ENCODE measurements at places on chromosomes 13 and 19.

GRCh38 chr19:45293682-45294081, 29.0 kb downstream of the CKM start:
- peak; percentile 25 for DNase-seq

- no peak for DNase-seq
These were observed 29.4 kb upstream of the STK24 start for GRCh38 chr13:98606296-98606695.

DNA sequence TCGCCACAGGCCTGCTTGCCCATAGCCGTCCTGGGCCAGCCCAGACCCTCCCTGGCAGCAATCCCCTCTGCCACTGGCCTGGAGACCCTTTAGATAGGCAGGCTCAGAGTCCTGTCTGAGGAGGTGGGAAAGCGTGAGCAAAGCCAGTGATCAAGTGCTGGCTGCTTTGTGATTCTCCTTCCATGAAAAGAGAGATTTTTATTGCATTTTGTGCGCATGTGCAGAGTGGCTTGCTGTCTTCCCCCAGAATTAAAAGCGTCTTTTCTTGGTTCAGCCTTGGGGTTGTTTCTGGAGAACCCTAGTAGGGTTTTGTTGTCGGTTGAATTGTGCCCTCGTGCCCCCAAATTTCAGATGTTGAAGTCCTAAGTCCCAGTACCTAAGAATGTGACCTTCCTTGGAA, 44.9 kb upstream of the DCT start:
- no peak for DNase-seq

- no peak for DNase-seq
These were observed 1336.9 kb upstream of the SPRY2 start for GRCh38 chr13:81677857-81678256.

DNA sequence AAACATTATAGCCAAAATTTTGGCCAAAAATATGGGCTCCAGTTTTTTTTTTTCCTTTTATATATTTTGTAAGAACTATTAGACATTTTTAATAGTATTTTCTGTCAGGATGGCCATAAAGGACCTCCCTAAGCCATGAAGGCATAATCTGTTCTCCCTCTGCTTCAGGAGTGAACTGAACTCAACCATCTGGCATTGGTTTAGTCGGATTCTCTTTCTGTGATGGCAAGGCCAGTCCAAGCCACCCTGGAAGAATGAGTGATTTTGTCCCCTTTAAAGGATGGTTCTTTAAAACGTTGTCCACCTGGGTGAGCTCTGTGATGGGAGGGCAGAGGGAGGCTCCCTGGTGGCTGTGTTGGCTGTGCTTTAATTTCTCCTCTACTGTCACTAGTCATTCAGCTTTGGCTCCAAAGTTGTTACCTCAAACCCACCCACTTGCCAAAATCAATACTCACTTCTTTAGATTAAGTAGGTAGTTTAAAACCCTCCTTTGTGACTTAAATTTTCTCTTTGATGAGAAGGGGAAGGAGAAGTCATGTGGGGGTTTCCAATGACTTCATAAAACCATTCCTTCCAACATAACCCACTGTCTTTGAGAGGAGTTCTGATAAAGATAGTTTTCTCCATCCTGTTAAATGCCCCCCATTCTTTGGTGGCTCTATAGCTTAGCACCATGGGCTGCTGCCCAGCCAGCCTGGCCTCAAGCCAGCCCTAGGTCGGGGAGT, 4.4 kb downstream of the TNFRSF19 start:
- no peak for DNase-seq

DNA sequence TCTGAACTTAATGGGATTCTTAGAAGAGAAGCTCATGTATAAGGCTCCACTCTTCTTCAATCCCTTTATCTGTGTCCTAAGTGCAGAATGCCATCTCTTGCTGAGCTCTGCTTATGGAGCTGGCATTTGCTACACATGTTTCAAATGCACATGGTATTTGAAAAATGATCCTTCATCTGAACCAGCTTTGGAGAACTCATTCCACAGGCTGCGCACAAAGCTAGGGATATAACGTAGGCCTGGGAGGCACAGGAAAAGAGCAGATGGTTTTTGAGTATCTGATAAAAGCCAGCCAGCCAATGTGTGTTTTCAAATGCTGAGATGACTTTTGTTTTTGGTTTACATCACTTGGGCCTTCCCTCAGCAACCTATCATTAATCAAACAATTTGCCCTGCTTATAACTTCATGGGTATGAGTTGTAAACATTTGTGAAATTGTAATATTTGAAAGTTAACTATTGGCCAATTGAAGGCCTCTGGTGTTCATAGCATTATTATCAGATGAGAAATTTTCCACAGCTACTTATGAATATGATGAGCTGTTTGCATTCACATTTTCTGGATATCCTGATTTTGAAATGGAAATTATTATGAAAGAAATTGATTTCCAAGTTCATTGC, 729.0 kb downstream of the FGF9 start:
- DNase-seq: no peak

GRCh38 chr13:51797664-51798488, 6.1 kb downstream of the DHRS12 start:
- DNase-seq: peak; percentile 66

- no peak for DNase-seq
These were observed 68.6 kb downstream of the RASA3 start for GRCh38 chr13:114063545-114064449.

DNA sequence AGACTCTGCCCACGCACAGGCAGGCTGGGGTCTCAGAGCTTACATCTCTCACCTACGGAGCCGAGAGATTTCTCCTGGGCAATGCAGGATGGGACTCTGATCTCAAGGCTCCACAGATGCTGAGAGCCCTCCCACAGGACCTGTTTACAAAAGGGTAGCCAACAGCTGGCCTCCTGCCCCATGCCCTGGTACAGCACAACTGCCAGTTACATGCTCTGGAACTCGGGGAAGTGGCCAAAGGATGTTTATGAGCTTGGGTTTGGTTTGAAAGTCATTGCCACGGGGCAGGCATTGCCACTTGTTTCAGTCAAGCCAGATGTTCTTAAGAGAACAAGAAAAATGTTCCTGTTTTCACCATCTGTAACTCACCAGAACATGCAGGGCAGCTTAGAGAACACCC, 3.5 kb downstream of the DHRS12 start:
- no peak for DNase-seq

DNA sequence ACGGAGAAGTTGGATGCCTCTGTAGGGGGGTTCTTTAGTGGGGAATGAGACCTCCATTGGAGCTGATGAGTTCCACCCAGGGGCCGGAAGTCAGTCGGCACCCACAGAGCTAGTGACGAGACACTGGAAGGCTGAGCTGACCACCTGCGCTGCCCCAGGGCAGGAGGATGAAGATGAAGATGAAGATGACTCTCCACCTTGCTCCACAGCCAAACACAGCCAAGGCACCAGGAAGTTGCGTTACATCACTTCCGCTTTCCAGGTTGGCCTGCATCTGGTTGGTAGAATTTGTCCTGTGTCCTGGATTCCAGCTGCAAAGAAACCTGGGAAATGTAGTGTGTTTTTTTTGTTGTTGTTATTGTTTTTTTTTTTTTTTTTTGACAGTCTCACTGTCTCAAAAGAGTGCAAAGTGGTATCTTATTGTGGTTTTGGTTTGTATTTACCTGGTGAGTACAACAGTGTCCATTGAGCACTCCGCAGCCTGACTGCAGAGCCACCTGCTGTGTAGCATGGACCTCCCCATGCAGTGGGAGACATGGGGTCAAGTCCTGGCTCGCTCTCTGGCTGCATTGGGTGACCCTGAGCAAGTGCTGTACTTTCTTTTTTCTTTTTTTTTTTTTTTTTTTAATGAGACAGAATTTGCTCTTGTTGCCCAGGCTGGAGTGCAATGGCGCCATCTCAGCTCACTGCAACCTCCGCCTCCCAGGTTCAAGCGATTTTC, 1.9 kb downstream of the TBC1D17 start:
- no peak for DNase-seq

DNA sequence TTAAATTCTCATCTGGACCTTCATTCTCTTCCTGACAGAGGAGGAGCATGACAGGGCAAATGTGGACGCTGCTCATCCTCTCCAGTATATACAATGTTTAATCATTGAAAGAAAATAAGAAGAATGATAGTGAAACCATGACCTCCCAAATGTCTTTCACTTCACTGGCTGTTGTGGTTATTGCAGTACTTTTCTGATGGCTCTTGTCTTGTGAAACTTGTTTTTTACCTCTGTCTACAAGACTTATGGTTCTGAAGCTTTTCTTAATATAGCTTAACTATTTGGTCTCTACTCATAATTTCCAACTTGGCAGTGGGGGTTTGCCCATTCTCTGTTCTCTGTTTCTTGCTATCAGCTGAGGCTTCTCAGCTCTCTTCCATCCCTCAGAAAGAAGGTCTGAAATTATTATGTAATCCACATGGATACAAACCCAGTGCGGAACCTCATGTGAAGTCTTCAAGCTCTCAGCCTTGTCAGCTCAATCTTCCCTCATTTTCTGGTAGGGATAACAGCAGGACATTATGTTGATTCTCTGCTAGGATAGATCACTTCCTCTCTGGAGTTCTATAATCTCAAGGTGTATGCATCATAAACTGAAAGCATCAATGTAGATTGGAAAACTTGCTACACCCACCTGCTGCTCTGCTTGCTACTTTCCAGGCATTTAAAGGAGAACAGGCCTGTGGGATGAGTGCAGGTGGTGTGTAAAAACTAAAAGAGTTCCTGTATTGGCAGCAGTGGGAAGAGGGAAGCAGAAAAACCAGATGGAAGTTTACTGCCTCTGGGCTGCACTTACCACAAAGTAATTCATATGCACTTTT, 250.3 kb upstream of the HTR2A start:
- no peak for DNase-seq

GRCh38 chr13:47886314-47886713, 114.8 kb downstream of the SUCLA2 start:
- DNase-seq: no peak

- peak; percentile 95 for DNase-seq
These were observed at the start of gene MPV17L2 for GRCh38 chr19:18192673-18193387. Gene MPV17L2 (plus strand): TSS chr19:18193218. CDS start chr19:18193282, 64 bp downstream.

- DNase-seq: no peak
These were observed 13.8 kb upstream of the ZNF846 start for GRCh38 chr19:9782338-9782737.

DNA sequence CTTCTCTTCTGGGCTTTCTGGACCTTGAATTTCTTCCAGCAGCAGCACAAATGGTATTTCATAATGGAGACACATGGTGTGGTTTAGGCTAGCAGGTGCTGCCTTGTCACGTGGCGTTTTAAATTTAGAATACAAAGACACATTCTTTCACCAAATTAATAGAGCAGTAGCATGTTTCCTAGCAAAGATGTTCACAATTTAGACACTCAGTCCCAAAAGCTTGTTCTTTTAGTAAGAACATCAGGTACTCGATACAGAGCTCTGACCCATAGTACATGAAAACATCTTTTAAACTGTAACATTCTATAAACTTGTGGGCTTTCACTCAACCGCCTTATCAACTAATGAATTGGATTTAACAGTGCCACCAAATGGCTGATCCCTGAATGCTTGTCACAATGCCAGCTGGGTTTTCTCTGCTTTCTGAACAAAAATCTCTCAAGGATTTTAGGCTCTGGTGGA, 290.1 kb downstream of the DCLK1 start:
- no peak for DNase-seq

DNA sequence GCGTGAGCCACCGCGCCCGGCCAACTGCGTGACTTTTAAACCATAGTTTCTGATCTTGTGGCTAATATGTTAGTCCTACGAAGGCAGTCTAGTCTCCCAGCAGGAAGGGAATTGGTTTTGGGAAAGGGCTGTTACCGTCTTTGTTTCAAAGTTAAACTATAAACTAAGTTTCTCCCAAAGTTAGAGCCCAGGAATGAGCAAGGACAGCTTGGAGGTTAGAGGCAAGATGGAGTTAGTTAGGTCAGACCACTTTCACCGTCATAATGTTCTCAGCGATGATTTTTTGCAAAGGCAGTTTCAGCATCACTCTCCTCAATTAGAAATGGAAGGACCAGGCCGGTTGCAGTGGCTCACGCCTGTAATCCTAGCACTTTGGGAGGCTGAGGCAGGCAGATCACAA, 17.7 kb upstream of the ADGRE2 start:
- no peak for DNase-seq

All from stimulated activated CD4-positive, alpha-beta T cell treated with anti-CD3 and anti-CD28 coated beads, Interleukin-1b, Interleukin-23, amount 100 ng/mL, for 4 hours (primary cell).